ENCODE measurements at places on chromosomes 1 and 21.

DNA sequence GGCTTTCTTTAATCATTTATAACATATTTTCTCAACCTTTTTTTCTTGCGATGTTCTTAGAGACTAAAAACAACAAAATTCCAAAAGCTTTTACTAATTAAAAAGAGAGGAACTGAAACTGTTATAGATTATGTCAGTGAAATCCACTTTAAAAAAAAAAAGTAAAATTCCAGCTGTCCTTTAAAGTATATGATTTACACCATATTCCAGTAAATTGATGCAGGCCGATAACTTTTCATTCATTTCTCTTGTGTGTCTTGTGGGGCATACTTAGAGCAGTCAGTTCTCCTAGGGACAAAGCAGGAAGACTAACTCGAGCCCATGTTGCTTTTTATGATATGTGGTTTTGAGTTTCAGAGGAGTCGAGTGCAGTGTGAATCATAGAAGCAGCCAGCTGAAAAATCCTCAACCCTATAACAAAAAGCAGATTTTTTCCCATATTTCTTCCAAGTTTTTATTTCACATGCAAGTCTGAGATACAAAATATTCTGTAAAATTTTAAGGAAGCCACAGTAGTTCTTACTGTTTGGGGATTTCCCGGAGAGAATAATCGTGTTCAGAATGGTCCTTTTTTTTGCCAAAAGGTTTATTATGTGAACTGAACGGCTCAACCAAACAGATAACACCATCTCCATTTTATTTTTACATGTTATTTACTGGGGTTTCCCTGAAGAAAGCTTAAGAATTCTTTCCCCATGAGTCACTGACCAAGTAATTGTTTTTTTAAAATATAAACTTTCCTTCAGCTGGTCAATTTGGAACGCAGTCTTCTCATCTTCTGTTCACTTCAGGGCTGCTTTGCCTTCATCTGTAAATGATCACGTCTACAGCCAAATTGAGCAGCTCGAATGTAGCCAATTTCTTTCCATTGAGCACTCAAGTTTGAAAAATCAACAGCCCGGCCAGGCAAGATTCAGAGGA lies 77.0 kb upstream of the C1orf105 start:
- no peak for DNase-seq

DNA sequence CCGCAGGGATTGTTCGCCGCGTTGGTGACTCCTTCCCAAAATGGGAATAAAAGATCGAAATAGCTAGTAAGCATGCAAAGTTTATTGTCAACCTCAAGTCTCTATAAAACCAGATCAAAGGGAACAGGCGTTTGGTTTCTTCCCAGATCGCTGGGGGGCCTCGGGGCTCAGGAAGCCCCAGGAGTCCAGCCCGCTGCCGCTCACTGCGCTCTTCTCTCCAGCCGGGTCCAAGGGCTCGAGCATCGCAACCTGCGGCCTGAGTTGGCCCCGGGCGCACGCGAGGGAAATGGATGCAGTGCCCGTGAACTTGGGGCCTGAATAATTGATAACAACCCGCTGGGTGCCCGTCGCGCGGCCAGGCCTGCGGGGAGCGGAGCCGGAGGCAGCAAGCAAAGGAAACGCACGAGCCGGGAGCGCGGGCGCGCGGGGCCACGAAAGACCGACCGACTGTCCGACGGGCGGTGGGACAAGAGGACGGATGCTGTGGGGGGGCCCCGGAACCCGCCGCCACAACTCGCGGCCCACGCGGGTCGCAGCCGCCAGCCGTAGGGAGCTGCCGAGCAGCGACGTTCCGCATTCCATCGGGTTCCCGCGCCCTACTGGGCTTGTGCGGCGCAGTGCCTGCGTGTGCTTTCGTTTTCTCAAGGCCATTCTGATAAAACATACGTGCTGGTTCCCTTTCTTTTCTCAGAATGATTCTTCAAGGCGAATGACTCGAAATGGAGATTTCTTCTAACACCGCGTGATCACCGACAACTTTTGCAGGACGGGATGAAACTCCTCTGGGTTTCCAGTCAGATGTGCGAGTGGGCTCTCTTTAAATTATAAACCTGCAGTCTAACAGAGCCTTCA lies 14.0 kb upstream of the ALX3 start:
- no peak for DNase-seq

GRCh38 chr1:25796811-25797458 lies 3.1 kb upstream of the SELENON start:
- DNase-seq, result peak; percentile 76

- DNase-seq, result no peak
Measured at GRCh38 chr1:114145504-114146151, 8.0 kb downstream of the SYT6 start.

DNA sequence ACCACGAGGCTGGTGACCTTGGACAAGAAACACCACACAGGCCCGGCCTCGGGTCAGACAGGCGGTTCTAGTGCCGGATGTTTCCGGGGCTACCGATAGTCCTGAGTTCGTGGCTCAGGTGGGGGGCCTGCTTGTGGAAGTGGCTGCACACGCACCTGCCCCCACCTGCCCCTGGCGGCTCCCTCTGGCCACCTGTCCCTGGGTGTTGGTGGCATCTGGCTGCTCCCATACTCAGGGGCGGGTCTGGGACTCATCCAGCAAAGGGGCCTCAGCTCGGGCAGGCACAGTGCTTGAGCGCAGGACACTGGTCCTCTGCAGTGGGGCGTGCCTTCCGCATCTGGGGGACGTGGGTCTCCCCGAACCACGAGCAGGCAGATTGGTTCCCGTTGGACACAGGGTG lies 33.6 kb downstream of the TP73 start:
- DNase-seq, result no peak
